Bone marrow (tissue), 2 donors: ENCODE measurements at places on chromosomes 2 and 18.

DNA sequence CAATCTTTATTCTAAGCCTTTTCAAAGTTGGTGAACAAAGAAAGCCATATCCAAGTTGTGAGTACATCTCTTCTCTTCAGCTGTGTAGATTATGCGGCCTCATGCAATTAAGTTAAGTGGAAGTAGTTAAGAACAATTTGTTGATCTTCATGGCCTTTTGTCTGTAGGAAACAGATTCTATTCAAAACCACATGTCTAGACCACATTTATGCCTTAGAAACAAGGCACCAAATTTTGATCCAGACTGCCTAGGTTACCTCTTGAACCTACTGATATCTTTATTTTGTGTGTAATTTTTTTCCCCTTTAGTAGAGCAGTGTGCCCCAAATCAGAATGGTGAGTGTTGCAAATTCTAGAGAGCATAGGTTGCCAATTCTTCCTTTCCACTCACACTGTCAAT, 101.6 kb upstream of the CERS6 start:
- no peak for DNase-seq

GRCh38 chr2:61193670-61194561, 31.9 kb downstream of the C2orf74 start:
- no peak for DNase-seq

- DNase-seq = no peak
These were observed 719 bp downstream of the SMAD2 start for GRCh38 chr18:47929681-47930198.

DNA sequence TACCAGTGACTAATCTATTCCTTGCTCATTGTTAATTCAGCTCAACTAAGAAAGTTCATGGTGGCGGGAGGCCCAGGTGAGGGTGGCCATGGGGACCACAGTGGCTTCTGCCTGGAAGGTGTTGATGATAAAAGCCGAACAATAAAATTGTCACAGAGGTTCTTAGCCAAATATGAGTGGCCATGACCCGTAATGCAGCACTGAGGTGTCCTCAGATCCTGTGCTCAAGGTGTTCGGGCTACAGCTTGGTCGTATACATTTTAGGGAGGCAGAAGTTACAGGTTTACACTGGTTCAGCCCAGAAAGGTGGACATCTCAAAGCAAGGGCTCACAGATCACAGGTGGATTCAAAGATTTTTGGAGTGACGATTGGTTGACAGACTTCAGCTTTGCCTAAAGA, 98.5 kb upstream of the SNTG2 start:
- DNase-seq = no peak

DNA sequence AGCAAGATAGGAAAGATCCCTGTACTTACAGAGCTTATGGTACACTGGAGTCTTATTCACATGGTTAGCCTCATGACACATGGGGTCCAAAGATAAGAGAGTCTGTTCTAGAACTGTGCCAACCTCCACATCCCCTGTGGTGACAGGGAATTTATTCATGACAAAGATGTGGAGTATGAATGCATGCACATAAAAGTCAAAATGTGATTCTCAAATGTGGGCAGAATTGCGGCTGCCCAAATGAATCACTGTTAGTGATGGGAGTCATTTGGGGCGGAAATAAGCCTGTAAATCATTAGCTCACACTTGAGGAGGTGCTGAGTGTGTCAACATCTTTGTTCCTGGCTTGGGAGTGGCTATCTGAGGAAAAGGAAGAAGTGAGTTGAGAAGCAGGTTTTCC, 560.6 kb downstream of the SLC4A3 start:
- no peak for DNase-seq

DNA sequence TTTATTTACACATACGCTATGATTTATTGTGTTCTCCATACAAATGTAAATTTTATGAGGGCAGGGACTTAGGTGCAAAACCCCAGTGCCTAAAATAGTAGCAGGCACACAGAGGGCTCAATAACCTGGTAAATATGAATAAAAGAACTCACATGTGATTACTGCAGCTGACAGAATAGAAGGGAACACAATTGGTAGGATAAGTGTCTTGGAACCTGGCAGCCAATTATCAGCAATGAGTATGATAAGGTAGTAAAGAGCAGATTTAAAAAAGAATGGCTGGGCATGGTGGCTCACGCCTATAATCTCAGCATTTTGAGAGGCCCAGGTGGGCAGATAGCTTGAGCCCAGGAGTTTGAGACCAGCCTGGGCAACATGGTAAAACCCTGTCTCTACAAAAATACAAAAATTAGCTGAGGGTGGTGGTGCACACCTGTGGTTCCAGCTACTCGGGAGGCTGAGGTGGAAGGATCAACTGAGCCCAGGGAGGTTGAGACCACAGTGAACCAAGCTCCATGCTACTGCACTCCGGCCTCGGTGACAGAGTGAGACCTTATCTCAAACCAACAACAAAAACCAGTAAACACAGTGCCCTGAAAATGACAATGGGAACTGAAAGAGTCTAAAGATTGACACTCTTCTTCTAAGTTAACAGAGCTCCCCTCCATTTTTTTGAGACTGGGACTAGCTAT, 9.9 kb downstream of the SNRPG start:
- DNase-seq = no peak

DNA sequence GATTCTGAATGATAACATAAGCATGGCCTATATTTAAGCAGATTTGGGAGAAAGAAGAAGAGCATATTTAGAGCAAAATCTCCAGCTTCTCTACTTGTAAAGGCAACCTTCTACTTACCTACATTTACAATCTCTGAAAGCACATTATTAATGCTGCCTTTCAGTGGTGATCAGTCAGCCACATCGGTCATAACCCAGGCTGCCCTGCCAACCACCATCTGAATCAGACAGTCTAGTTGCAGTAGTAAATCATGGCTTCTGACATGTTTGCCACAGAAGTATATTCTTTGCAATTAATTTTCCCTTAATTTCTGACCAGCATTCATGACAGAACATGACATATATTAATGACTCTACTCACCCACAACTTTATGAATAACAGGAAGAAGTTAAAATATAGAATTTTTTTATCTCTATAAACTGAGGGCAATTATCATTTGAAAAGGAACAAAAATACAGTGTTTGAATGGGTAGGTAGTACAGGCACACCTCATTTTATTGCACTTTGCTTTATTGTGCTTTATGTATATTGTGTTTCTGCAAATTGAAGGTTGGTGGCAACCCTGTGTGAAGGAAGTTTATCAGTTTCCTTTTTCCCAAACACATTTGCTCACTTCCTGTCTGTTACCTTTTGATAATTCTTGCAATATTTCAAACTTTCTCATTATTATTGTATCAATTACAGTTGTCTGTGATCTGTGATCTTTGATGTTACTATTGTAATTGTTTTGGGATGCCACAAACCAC, 531.6 kb upstream of the CHAC2 start:
- no peak for DNase-seq

- DNase-seq = no peak
These were observed 1376.3 kb upstream of the CELF4 start for GRCh38 chr18:38941711-38942561.

- DNase-seq = no peak
These were observed 9.7 kb upstream of the KCNE4 start for GRCh38 chr2:223042284-223042683.

- no peak for DNase-seq
These were observed 101.9 kb downstream of the MCFD2 start for GRCh38 chr2:46813680-46814079.

DNA sequence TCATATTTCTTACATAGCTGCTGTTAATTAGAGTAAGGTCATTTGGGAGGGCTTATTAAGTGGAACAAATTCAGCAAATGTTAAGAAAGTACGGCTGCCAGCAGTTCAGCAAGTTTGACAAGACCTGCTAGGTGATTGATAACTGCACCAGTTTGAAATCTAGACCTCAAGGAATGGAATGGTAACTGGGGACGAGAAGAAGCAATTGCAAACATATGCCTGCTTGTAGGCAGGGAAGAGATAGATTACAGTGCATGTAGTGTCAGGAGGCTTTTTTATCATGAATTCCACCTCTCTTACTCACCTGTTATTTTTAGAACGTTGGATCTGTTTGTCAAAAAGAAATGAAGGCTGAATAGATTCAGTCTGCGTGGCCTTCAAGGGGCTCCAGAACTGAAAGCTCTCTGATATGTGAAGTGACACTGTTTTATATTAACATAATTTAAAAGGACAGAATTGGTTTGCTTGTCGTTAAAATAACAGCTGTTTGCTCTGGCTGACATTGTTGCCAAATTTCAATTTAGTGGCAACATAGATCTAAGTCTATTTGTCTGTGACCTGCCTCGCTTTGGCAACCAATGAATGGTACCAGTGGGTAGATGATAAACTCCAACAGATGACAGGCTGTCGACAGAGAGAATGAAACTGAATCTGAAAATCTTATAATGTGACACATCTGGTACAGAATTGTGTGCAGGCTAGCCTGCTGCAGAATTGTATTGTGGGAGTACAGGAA, 199.3 kb downstream of the ZNF407 start:
- DNase-seq = no peak

- DNase-seq = no peak
These were observed 59.4 kb upstream of the SOS1 start for GRCh38 chr2:39179974-39180960.

DNA sequence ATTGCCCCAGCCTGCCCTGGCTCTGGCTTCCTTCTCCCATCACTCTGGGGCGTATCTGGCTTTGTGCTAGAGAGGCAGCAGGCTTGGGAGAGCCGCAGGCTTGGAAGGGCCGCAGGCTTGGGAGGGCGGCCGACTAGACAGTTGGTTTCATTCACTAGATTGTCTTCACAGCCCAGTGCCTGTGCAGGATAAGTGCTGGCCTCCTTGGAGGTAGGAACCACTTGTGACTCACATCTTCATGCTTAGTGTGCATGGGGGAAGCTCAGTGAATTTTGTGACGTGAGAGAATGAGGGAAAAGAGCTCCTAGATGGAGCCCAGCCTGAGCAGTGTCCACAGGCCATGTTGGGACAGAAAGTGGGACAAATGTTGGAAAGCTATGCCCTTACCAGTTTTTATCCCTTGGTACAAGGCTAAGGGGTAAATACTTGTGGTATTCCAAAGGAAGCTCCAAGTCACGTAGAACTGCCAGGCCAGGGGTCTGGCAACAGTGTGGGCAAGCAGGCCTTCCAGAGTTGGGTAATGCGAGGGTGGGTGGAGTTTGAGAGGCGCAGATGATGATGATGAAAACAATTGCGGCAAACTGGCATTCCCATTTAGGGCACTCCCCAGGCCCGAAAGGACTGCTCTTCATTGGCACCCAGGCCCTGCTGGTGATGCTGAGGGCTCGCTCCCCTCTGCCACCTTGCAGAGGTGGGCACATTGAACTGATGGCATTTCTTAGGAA, 100.1 kb downstream of the DDX1 start:
- no peak for DNase-seq

GRCh38 chr2:241137276-241138190, 11.7 kb downstream of the PASK start:
- no peak for DNase-seq

DNA sequence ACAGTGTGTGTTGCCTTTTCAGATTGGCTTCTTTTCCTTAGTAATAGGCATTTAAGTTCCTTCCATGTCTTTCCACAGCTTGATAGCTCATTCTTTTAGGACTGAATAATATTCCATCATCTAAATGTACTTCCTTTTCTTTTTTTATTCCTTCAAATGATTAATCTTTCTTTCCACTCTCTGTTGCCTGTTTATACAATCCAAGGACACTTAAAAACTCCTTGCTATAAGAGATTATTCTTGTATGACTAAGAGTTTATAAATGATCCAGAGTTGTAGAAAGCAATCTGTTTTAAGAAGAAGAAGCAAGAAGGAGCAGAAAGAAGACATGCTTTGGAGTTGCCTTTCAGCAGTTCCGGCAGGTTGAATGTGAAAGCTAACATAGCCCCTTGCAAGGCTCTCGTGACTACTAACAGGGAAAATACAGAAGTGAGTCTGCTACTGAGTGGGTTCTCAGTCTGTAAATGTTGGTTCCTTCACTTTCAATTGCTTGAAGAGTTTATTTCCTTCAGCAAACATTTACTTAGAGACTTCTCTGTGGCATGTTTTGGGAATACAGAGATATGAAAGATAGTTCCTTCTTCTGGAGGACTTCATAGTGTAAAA, 123.0 kb downstream of the PMAIP1 start:
- no peak for DNase-seq

- no peak for DNase-seq
These were observed 57.0 kb downstream of the LYPD6 start for GRCh38 chr2:149387411-149387810.

- no peak for DNase-seq
These were observed 608.3 kb downstream of the ERBB4 start for GRCh38 chr2:211930331-211930730.

DNA sequence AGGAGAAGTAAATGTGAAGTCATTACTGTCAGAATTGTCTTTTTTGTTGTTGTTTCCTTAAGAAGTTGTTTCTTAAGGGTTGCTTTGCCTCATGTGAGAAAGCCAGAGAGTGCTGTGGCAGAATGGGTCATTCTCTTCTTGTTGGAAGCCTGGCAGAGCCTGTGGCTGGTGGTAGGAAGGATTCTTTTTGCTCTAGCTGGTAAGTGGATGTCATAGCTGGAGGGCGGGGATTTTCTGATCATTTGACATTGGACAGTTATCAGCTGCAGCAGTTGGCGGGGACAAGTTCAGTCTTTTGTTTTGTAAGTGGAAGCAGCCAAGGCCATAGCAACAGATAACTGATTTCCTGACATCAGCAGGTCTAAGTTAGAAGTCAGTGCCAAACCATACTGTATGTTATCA, 5.5 kb upstream of the RMDN2 start:
- DNase-seq = no peak

DNA sequence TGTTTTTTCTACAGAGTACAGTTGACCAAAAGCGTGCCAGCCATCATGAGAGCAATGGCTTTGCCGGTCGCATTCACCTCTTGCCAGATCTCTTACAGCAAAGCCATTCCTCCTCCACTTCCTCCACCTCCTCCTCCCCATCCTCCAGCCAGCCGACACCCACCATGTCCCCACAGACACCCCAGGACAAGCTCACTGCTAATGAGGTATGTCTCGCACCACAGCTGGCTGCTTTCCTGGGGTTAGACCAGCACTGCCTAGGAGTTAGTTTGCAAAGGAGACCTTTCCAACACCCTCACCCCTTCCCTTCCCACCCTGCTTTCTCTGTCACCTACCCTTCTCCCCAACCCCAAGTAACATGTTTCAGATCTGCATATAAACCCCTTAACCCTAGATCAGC, 120.3 kb upstream of the IL1R2 start:
- DNase-seq = no peak

GRCh38 chr2:118095610-118096009, 7.3 kb downstream of the INSIG2 start:
- DNase-seq = no peak

GRCh38 chr2:222024932-222025880, 273.6 kb downstream of the PAX3 start:
- DNase-seq = no peak
